RKO (cell line): ENCODE measurements at places on chromosomes 16 and 17.

DNA sequence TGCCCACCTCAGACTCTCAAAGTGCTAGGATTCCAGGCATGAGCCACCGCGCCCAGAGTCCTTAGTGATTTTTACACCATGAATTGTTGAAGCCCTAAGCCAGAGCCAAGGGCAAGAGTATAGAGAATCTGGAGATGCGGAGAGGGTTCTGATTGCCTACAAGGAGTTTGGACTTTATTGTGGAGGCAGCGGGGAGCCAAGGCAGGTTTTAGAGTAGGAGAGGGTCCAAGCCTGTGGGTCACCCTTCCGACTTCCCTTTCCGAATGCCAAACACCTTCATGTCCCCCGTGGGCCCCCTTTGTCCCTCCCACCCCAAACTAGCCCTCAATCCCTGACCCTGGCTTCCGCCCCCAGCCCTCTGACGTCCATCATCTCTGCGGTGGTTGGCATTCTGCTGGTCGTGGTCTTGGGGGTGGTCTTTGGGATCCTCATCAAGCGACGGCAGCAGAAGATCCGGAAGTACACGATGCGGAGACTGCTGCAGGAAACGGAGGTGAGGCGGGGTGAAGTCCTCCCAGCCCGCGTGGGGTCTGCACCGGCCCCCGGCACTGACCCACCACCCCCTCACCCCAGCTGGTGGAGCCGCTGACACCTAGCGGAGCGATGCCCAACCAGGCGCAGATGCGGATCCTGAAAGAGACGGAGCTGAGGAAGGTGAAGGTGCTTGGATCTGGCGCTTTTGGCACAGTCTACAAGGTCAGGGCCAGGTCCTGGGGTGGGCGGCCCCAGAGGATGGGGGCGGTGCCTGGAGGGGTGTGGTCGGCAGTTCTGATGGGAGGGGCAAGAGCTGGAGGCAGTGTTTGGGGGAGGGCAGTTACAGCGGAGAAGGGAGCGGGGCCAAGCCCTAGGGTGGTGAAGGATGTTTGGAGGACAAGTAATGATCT, 7.1 kb downstream of the MIEN1 start:
- no peak for DNase-seq

DNA sequence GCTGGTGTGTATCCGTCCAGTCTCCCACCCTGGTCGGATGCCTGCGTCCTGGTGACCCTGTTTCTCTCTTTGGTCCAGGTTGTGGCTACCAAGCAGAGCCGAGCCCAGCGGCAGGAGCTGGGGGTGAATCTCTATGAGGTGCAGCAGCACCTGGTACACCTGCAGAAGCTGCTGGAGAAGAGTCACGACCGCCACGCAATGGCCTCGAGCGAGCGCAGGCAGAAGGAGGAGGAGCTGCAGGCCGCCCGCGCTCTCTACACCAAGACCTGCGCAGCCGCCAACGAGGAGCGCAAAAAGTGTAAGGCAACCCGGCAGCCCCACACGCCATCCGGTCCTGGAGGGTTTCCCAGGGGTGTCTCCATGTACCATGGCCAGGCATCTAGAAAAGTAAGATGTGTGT, 13.5 kb downstream of the CCDC40 start:
- no peak for DNase-seq

DNA sequence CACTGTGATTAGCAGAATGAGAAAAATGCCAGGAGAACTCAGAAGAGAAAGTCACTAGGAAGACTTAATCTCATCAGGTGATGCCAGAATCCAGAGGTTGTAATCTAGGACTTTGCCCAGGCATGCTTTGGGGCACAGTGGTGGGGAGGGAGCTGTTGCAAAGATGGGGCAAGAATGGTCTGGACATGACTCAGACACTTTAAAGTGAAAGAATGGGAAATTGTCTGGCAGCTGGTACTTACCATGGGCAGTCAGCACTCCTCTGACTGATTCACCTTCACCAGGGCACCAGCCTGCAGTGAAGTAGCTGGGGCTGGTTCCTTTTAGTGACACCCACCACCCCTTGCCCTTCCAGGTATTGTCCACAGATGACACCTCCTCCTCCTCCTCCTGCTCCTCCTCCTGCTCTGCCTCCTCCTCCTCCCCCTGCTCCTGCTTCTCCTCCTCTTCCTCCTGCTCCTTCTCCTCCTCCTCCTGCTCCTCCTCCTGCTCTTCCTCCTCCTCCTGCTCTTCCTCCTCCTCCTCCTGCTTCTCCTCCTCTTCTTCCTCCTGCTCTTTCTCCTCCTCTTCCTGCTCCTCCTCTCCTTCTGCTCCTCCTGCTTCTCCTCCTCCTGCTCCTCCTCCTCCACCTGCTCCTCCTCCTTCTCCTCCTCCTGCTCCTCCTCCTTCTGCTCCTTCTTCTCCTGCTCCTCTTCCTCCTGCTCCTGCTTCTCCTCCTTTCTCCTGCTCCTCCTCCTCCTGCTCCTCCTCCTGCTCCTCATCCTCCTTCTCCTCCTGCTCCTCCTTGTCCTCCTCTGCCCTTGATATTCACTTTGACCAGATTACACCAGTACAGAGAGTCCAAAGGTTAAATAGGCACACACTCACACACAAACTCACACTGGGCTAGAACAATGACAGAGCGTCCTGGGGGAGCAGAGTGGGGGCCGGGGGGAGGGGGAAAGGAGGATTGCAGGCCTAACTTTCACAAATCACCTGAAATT, at the start of gene CHD9NB:
CHD9NB (minus strand) TSS at position 379 of the 983 bp plus-strand sequence. CDS start 8,739 bp downstream, outside the sequence.
- DNase-seq = peak; percentile 82

- DNase-seq = no peak
These were observed 169.1 kb downstream of the WSCD1 start for GRCh38 chr17:6239241-6239798.

- no peak for DNase-seq
These were observed 3.4 kb downstream of the ASPSCR1 start for GRCh38 chr17:81980707-81981343.
